ENCODE measurements at places on chromosomes 5 and 9.
A peak's percentile ranks its signal among the peaks of the same experiment; 100 is the strongest.

GRCh38 chr5:146079695-146080373 lies 25.5 kb downstream of the PLAC8L1 start:
- peak; percentile 10 for DNase-seq

DNA sequence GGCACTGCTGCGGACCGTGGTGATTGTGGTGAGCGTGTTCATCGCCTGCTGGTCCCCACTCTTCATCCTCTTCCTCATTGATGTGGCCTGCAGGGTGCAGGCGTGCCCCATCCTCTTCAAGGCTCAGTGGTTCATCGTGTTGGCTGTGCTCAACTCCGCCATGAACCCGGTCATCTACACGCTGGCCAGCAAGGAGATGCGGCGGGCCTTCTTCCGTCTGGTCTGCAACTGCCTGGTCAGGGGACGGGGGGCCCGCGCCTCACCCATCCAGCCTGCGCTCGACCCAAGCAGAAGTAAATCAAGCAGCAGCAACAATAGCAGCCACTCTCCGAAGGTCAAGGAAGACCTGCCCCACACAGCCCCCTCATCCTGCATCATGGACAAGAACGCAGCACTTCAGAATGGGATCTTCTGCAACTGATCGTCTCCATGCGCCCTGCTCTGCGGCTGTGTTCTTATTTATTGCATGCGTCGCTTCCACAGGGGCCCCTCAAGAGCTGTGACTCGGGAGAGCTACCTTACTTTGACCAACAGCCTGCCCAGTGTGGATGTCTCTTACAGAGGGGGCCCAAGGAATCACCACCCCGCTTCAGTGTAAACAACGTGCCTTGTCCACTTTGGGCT lies 10.8 kb downstream of the S1PR3 start:
- DNase-seq: no peak

- DNase-seq: no peak
These were observed 86.1 kb downstream of the AUH start for GRCh38 chr9:91275655-91276054.

GRCh38 chr5:175657593-175658271 lies at the start of gene HRH2:
Gene HRH2, plus strand, starts transcription at chr5:175658071. Its CDS starts 25,163 bp downstream, at chr5:175683234.
- no peak for DNase-seq

GRCh38 chr5:90095292-90096060 lies 314.1 kb downstream of the CETN3 start:
- DNase-seq: peak; percentile 24

- no peak for DNase-seq
These were observed 505 bp upstream of the ACER2 start for GRCh38 chr9:19408316-19408692.

- DNase-seq: peak; percentile 22
These were observed 335.0 kb downstream of the NPR3 start for GRCh38 chr5:33046091-33046490.

- DNase-seq: peak; percentile 7
These were observed 351.8 kb upstream of the WWC1 start for GRCh38 chr5:167939686-167940085.

GRCh38 chr9:89999534-90000370 lies 394.9 kb downstream of the GADD45G start:
- DNase-seq: peak; percentile 19

DNA sequence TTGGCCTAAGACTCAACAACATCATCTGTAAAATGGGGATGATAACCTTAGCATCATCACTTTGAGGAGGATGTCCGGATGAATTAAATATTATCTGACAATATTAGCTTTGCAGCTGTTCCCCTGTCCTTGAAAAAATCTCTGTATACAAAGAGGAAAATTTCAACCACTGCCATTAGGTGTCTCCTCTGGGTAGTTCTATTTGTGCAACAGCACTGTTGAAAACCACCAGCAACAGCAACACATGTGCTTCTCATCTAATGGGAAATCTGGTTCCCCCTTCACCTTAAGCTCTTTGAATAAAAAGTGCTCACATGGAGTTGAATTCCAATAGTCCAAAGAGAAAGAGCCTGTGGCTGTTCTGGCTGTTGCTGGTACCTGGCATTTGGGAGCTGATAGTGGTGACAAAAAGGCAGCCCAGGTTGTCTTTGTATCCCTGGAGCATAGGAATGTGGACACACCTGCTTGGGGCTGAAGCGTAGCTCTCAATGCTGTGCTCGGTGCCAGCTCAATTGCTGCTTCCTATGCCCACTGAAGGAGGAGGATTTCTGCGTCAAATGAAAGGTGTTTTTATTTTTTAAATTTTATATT lies 322.1 kb upstream of the MSX2 start:
- no peak for DNase-seq

- peak; percentile 12 for DNase-seq
These were observed 81.1 kb downstream of the PJA2 start for GRCh38 chr5:109328626-109329025.

- DNase-seq: no peak
These were observed 194.5 kb downstream of the ICE1 start for GRCh38 chr5:5617024-5617423.

DNA sequence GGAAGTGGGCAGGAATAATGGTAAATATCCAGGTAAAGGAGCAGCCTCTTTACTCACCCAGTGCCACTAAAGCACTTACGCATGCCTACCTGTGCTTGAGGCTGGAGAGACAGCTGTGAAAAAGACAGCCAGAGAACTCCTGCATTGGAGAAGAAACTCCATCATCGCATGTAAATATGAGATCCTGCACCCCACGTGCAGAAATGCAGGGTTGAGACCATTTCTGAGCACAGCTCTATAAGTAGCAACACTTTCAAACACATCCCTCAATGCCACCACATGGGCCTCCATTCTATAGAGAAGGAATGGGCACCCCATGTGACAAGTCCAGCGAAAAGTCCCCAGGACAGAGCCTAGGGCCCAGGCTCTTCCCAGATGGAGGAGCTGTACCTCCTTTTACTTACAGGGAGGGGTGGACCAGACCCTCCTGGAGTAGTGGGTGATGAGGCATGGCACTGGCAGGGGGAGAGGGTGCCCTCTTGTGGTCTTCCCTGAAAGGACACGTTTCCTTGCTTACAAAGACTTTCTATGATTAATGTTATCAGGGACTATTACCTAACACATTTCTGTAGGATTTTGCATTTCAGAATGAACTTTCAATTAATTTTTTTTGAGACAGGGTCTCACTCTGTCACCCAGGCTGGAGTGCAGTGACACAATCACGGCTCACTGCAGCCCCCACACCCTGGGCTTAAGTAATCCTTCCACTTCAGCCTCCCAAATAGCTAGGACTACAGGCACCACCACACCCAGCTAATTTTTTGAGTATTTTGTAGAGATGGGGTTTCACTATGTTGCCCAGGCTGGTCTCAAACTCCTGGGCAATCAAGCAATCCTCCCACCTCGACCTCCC lies 55.3 kb upstream of the IL17B start:
- peak; percentile 60 for DNase-seq

GRCh38 chr9:74771672-74772071 lies 116.0 kb downstream of the TRPM6 start:
- DNase-seq: no peak

GRCh38 chr5:63811961-63812360 lies 150.3 kb downstream of the HTR1A start:
- DNase-seq: no peak

DNA sequence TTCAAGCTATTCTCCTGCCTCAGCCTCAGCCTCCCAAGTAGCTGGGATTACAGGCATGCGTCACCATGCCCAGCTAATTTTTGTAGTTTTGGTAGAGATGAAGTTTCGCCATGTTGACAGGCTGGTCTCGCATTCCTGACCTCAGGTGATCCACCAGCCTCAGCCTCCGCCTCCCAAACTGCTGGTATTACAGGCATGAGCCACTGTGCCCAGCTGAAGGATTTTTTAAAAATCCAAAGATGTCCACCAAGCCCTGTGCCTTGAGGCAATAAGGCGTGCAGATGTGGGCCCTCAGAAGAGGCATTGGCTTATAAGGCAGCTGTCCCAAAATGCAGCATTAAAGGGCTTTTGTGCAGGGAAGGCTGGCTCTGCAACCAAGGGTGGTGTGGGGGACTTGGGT lies 10.3 kb upstream of the ZFR start:
- no peak for DNase-seq

DNA sequence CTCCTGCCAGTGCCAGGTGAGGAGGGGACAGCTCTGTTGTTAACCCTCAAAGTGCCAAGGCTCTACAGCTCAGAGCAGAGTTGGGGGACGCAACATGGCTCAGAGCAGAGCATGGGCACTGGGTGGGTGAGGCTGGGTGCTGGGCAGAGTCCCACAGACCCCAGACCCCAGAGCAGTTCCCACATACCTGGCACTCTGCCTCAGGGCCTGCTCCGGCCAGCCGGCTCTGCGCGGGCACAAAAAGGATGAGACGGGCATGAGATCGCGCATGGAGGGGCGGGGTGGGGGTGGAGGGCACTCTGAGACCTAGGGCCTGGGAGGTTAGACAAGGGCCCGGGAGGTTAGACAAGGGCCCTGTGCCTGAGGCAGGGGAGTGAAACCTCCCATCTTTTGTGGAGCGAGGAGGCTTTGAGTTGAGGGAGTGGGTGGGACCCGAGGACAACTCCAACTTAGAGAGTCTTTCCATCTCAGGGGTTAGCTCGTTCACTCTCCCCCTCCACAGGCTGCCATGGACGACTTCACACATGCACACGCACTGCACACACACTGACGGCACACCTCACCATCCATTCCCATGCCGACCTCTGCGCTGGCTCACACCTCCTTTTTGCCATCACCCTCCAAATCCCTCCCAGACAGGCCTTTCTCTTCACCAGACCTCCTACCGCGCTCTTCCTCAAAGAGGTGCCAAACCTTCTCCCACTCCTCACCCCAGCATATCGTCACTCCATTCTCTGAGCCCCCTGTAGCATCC lies 22.0 kb downstream of the PCDH1 start:
- no peak for DNase-seq

DNA sequence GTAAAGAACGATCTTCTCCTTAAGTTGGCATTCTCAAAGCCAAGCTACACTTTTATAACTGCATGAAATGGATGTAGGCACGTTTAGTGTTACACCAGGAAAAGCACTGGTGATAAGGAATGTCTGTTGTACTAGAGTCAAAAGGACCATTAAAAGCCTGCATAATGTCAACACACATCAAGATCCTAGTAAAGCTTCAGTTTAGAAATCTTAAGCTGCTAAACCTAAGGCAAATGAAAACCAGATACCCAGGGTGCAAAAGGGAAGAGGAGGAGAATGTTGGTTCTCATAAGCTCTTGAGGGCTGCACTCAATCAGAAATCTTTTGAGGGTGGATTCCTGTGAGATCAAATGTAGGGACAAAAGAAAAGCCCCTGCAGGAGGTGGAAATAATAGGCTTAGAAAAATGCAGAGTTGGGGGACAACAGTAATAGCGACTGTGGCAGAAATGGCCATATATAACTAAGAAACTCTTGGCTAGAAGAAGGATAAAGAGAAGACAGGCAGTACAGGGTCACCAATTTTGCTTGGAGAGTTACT lies 148.2 kb downstream of the FBXL17 start:
- DNase-seq: no peak

DNA sequence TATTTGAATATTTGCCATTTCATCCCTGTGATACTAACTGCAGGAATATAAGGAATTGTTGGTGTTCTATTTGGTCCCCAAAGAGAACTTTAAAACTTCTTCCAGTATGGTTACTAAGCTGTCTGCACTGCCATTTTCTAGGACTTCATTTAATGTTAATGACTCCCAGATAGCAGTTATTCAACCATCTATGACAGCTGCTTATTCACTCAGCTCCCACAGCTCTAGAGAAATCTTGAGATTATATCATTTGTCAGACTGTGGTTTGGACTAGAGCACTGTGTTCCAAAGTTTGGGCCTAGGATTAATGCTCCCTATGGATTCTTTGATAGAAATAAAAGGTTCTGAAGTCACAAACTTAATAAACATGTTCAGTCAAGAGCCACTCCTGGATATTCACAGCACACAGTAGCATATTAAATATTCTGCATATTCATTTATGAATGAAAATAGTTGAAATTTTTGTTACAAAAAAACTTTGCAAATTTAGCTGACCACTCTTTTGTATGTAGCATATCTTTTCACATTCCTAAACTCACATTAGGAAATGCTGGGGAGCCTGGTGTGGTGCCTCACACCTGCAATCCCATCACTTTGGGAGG lies 173.7 kb downstream of the NFIB start:
- no peak for DNase-seq

- DNase-seq: peak; percentile 38
These were observed 4.6 kb downstream of the SURF4 start for GRCh38 chr9:133371261-133371711.

DNA sequence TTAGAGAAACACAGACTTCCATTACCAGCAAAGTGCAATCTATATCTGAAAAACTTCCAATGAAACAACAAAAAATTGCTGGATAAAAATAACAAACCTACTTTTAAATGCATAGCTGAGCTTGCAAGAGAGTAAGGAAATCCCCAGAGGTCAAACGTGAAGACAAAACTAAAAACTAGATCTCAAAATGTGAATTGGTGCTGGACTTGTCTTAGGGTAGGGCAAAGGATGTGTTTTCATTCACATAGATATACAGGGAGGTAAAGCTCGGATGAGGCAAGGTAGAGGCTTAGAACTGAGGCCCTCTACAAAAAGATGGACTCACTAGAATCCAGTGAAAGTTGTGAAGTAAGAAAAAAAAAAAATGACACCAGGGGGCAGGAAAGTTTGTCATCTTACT lies 13.6 kb upstream of the RASA1 start:
- DNase-seq: no peak

DNA sequence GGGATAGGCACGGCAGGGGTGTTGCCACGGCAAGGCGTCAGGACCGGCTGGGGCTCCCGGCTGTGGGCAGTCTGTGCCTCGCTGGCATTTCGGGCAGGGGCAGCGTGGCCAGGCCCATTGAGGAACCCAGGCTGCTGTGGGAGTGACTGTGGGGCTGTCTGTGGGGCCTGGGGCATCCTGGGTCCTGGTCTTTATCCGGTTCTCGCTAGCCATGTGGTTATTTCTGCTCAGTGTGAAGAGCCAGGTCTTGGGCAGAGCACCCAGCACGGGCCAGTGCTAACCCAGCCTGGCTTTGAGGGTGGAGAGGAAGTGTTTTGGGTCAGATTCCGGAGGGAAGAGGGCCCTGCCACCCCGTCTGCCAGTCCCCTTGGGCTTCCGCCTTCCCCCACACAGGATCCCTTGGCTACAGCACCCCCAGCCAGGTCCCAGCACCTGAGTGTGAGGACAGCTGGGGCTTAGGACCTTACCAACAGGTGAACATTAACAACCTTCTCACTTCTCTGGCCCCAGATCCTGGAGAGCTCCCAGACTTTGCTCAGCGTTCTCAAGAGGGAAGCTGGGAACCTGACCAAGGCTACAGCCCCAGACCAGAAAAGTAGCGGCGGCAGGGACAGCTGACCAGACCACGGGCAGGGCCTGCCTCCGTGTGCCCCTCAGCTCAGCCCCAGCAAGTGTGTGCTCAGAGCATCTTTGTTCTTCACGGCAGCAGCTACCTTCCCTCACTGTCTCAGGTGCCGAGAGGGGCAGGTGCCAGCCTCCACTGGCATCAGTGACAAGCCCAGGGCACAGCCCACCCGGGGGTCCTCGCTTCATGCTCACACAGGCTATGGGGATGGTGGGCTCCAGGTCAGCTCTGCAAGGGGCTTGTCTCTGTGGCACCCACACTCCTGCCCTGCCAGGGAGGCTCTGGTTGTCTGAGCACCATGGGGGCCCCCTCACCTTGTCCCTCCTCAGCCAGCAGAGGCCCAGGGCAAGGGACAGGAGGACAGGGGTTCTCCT lies 1.1 kb downstream of the SSNA1 start:
- no peak for DNase-seq

GRCh38 chr5:15079566-15079965 lies 208.0 kb upstream of the ANKH start:
- DNase-seq: no peak

- peak; percentile 72 for DNase-seq
These were observed 802 bp downstream of the ITGA2 start for GRCh38 chr5:52989781-52990527.

- no peak for DNase-seq
These were observed 917.6 kb upstream of the DMAC1 start for GRCh38 chr9:8717146-8717545.

All from iris pigment epithelial cell (primary cell).